NCI-H526 treated with DMSO at 0.1 percent for 48 hours (cell line): ENCODE measurements at places on chromosomes 2 and 18.

DNA sequence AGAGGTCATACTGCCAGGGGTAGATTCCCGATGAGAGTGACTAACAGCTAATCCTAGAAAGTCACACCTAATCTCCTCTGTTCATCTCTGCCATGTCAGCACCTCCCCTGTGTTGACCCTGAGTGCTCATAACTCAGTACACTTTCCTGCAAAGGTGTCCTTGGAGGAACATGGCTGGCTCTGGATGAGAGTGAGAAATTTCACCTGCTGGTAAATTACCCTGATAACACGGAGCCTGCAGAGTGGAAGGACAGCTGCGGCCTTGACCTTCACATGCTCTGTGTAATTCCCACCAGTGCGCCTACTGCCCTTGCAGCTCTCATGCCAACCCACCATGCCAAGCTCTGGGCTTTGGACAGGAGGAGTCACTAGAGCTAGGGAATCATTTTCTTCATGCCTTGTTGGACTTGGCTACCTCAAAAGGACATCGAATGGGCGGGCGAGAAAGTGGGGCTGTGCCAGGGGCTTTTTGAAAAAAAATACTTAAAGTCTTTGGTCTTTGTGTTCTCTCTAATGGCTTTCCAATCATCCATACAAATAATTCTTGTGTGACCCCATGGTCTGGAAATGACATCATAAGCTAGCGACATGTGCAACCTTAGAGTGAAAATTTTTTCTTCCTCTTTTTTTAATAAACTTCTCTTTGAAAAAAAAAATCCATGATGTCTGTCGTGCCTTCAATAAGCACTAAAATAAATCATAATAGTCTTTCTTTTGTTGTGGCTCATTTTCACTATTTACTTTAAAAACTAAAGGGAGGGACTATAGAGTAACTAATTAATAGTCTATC is 319.9 kb downstream of the MYCN start:
- DNase-seq, result no peak

DNA sequence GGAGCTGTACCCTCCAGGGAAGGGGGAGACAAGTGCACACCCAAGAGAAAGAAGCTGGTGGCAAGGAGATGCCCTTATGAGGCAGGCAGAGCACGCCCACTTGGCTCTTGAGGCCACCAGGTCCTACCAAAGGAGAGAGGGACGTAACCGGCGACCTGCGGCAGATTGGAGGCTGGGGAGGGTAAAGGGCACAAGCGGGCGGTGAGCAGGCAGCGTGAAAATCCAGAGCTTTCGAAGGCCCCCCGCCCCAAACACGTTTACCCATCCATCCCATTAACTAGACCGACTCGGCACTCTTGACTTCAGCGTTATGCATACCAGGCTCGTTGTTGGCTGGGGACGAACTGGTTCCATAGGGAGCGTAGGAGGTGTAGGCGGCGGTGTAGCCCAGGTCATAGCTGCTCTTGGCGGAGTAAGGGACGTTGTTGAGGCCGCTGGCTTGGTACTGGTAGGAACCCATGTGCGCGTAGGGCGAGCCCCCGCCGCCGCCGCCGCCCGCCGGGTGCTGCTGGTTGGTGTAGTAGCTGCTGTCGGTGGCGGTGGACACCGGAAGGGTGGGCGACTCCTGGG is 794 bp downstream of the DLX2 start:
- peak; percentile 72 for DNase-seq

DNA sequence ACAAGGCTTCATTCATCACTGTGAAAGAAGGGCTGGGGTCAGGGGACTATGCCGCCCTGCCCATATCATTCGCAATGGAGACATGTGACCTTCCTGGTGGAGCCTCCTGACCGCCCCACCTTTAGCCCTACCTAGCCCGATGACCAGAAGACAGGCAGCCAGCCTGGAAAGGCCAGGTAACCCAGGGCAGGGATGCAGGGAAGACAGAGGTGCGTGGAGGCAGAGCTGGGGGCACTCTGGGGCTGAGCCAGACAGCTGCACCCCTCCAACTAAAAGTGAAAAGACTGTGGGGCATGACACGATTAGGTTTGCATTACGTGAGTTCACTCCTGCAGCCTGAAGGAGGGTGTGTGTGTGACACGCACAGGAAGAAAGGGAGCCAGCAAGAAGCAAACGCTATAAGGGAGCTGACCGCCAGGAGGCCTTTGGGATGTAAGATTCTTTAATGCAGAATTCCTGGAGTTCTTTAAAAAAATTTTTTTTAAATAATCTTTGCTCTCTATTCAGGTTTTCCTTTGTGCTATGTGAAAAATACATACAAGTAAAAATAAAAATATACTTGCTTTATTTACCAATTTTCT is 3.7 kb upstream of the HES6 start:
- DNase-seq, result no peak

DNA sequence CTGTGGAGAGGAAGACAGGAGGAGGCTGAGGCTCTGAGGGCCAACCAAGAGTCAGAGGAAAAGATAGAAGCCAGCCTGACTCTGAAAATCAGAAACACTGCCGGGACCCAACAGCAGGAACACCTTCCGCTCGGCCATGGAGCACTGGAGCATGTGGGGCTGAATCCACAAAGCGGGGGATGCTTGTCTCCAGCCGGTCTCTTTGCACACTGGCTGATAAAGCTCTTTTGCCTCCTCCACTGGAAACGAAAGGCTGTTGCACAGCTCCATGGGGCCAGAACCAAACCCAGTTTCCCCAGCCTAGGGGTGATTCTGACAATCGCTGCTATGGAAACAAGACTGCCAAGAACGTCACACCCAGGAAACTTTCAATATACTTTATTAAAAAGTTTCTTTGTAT is 90.3 kb downstream of the COL6A3 start:
- DNase-seq, result no peak

GRCh38 chr2:105626966-105627340 is 117.8 kb upstream of the NCK2 start:
- DNase-seq, result no peak

- DNase-seq, result no peak
Measured at GRCh38 chr2:138515092-138515491, 13.5 kb downstream of the SPOPL start.

- peak; percentile 27 for DNase-seq
Measured at GRCh38 chr2:101696272-101697123, 1.0 kb upstream of the MAP4K4 start.

DNA sequence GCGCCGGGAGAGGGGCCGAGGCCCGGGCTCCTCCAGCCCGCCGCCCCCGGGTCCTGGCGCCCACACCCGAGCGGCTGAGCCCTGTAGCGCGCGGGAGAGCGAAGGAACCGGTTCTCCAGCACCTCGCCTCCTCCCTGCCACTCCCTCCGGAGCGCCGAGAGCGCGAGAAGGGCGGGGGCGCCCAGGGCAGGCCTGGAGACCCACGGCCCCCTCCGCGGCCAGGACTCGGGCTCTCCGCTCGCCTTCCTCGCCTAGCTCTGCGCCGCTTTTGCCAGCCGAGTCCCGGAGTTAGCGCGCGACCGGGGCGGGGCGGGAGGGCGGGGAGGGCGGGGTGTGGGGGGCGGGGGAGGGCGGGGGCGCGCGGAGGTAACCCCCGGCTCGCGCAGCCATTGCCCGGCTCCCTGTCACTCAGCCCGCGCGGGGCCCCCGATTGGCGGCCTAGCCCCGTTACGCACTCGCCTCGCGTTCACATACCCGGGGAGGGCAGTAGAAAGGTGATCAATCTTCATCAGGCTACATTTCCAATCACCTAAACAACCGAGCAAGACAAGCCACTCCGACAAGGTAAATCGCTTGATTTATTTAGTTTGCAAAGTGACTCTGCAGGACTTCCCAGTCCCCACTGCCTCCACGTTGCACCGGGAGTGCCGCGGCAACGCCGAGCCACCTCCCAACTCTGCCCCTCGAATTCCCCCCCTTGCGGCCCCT is at the start of gene OTX1:
OTX1 (plus strand) TSS at position 497 of the 708 bp plus-strand sequence. CDS start 2,161 bp downstream, outside the sequence.
- peak; percentile 93 for DNase-seq

DNA sequence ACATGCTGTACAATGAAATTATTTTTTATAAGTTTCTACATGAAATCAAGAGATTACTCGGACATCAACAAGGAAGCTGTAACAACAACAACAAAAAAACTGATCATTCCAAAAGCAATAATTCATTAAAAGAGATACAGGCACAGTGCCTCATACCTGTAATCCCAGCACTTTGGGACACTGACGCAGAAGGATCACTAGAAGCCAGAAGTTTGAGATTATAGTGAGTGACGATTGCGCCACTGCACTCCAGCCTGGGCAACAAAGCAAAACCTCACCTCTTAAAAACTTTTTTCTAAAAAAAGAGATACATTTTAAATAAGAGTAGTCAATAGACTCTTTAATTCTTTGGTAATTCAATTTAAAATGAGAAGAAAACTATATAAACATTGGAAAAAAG is 364.3 kb downstream of the TNS1 start:
- no peak for DNase-seq

DNA sequence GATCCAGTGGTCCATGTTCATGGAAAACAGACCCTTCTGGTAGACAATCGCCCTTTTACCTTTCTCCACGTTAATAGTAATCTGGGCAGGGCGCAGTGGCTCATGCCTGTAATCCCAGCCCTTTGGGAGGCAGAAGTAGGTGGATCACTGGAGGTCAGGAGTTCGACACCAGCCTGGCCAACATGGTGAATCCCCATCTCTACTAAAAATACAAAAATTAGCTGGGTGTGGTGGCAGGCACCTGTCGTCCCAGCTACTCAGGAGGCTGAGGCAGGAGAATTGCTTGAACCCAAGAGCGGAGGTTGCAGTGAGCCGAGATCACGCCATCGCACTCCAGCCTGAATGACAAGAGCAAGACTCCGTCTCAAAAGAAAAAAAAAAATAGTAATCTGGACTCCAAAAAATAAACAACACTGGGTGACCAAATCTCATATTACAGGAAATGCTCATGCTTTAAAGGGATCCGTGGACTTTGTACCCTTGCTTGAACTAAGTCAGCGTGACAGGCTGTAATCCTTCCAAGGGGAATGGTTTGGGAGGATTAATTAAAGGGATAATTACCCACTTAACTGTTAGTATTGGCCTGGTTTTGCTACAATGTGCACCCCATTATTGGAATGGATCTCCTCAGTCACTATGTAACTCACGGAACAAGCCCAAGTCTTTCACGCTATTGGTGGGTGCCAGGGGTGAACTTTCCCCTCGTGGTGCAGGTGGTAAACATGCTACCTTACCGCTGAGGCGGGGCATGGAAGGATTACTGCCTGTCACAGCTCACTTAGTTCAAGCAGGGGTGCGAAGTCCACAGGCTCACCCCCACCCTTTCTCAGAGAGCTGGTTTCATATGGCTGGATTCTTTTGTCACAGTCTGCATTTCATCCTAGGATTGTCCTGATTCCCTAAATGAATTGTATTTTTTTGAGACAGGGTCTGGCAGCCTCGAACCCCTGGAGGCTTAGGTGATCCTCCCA is 36.7 kb downstream of the PROC start:
- DNase-seq, result peak; percentile 53

DNA sequence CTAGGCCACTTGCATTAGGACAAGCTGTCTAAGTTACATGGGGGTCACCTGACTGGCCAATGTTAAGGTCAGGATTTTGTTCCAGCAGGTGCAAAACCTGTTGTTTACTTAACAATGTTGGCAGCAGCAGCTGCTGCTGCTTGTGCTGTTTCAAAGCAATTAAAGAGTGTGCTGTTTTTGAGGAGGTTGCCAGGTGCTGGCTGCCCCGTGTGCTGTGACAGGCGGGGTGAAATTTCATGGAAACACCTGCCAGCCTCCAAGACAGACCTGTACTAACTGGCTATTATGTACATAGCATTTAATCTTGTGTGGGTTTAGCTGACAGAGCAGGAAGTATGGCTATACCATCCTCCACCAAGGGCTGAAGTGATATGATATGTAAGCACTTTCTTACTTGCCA is 224.9 kb downstream of the ASXL3 start:
- DNase-seq, result peak; percentile 89

DNA sequence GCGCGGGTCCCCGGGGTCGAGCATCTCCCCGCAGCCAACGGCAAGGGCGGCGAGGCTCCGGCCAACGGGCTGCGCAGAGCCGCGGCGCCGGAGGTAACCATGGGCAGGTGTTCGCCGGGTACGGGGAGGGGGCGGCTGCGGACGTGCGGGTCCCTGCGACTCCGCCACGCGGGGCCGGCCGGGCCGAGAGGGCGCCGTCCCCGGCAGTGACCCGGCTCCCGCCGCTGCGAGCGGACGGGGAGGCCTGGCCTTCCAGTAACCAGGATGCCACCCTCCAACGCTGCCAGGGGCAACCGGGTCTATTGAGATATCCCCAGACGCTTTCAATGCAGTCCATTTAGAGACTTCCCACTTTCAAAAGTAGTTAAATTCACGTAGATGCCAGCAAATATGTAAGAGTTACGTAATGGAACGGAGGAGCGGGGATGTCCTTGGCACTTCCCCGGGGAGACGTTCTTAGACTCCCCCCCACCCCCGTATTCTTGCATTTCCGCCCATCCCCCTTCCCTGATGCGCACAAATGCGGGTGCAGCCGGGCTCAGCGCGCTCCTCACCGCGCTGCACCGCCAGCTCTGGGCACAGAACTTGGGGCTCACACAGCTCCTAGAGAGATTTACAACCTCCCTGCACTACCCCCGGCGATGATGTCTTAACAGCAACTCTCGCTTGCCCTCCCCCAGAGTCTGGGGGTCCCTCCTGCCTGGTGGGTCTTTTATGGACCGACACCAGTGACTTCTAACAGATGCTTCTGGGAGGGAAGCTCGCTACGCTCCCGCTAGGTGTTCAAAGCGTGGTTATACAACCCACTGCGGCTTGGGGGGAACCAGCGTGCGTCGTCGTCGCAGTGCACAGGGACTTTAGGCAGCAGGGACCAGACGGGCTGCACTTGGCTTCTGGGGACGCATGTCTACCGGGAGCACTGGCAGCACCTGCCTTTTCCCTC is 657 bp downstream of the SGPP2 start:
- peak; percentile 35 for DNase-seq

- no peak for DNase-seq
Measured at GRCh38 chr2:167191588-167191987, 303.3 kb downstream of the XIRP2 start.

DNA sequence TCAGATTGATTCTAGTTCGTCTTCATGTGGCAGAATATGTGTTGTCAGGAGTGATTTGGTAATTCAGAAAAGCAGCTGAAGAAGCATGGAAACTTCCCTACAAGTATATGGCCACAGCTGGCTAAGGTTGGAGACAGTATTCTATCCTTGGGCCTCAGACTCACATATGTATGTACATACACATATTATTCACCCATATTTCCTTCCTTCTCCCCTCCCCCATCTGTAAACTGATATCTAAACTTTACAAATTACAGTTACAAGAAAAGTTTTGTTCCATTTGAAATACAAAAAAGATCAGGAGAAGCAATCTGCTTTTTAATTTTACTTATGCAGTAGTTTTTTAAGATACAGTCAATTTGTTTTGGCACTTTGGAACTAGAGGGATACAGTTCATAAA is 3.1 kb downstream of the SP3 start:
- DNase-seq, result no peak

DNA sequence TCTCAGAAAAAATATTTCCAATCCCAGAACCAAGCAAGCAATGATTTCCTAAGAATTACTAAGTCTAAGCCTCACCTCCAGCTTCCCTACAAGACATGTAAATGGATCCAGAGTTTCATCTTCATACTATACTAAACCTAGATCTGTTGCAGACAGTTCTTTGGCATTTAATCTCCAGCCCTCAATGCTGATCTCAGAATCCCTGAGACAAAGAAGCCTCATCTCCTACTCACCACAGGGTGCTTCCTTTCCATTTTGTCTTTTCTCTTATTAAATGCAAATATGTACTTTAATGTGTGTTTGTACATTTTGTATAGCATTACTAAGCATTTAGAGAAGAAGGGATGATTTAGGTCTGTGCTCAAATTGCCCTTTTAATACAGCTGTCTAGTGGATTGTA is 954.9 kb downstream of the TDRD15 start:
- no peak for DNase-seq

- DNase-seq, result no peak
Measured at GRCh38 chr2:136113209-136113971, 4.6 kb downstream of the CXCR4 start.
